ENCODE measurements at places on chromosomes 11 and 22.

- no peak for DNase-seq
Observed at GRCh38 chr11:93700830-93701229, 39.3 kb downstream of the CEP295 start.

DNA sequence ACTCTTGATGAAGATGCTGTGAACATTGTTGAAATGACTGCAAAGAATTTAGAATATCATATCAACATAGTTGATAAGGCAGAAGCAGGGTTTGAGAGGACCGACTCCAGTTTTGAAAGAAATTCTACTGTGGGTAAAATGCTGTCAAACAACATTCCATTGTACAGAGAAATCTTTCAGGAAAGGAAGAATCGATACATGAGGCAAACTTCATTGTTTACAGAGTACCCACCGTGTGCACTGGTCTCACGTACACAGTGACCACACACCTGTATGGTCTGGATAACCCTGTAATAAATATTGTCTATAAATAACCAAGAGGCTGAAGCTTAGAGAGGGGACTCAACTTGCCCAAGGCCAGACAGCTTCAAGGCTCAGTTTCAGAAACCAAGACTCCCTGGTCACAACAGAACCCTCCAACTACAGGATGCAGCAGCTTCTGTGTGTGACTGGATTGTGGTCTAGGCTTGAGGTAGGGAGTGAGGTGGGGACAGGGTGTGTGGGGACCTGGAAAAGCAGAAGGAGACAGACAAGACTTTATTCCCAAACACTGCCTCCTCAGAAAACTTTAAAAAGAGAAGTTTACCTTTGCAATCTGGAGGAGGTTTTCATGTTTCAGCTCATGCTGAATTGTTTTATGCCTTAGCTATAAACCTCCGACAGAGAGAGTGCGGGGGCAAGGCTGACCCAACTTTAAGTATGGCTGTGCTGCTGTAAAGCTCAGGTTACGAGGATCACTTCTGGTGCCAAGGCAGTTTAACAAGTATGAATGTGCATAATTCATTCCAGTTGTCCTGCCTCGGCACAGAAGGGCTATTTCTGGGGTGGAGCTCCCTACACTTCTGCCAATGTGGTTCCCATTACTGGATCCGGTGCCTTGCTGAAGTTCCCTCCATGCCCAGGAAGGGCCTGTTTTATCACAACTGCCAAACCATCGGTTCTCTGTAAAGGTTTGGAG is 372.6 kb upstream of the NARS2 start:
- no peak for DNase-seq

DNA sequence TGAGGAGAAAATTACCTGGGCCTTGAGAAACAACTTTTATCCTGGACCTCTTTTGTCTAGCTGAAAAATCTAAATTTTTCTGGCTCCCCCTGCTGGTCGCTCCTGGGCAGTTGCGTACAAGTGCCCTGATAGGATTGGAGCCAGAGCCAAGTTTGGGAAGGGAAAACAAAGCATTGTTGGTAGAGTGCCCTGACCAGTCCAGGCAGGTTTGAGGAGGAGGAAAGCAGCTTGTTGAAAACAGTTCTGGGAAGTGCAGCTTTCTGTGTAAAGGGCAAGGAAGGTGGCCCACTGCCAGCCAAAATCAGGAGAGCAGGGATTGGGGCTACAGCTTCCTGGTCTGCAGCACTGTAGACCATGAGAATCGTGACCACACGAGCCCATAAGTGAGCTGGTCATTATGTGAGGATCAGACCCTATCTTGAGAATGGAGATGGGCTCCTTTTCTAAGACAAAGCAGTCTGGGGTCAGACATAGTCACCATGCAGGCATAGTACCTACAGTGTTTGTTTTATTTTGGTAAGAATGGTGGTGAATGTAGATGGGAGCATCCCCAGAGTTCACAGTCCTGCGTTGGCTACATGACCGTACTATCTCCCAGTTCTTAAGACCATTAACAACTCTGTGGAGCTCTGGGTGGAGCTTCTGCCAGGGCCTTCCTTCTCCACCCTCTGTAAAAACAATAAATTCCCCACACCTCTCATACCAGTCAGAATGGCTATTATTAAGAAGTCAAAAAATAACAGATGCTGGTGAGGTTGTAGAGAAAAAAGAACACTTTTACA is 21.3 kb upstream of the PIK3IP1 start:
- DNase-seq: peak; percentile 67

- no peak for DNase-seq
Observed at GRCh38 chr11:86067009-86067850, 1.7 kb downstream of the PICALM start.

GRCh38 chr11:115758011-115758410 is 253.8 kb upstream of the CADM1 start:
- no peak for DNase-seq

- no peak for DNase-seq
Observed at GRCh38 chr11:46637546-46637945, 20.2 kb downstream of the ATG13 start.

DNA sequence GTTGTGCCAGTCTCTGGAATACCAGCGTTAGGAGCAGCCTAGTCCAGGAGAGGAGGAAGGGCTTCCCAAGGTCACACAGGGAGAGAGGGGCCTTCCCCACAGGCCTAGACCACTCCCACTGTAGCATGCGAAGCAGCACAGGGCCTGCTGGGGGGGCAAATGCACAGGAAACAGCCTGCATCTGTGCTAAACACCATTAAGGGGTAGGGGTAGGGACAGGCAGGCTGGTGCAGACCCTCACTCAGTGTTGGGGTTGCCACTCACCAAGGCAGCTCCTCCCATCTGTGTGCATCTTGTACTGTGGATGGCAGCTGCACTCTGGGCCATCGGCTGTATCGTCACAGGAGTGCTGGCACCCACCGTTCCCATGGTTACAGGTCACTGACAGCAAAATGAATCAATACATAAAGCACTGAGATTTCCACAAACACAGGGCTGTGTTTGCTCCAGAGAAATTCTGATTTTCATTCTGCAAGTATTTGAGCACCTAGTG is 24.9 kb downstream of the SCUBE2 start:
- DNase-seq: no peak

- peak; percentile 95 for DNase-seq
Observed at GRCh38 chr22:42296381-42296853, 26.0 kb upstream of the TCF20 start.

DNA sequence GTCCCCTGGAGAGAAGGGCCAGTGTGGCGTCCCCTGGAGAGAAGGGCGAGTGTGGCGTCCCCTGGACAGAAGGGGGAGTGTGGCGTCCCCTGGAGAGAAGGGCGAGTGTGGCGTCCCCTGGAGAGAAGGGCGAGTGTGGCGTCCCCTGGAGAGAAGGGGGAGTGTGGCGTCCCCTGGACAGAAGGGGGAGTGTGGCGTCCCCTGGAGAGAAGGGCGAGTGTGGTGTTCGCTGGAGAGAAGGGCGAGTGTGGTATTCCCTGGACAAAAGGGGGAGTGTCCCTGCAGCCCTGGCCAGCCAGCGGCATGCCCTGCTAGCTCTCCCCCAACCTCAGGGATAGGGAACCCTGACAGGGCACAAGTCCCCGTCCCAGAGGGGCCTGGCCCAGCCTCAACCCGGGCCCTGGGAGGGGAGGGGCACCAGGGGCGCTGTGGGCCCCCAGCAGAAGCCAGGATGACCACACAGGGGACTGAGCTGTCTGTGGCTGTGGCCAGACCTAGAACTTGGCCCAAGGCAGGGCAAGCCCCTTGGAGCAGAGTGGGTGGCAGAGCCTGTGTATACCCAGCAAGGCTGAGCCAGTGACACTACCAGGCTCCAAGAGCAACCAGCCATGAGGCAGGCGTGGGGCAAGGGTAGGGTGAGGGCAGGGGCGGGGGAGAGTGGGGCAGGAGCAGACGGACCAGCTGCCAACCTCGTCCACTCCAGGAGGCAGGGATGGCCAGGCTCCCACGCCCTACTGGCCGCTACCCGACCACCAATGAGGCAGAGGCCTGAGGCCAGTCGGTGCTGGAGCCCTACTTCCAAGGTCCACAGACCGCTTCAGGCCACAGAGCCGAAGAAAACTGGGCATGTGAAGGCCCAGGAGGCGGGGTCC is 4.2 kb downstream of the HRAS start:
- no peak for DNase-seq

GRCh38 chr11:107545101-107545514 is 20.4 kb downstream of the ALKBH8 start:
- DNase-seq: no peak

DNA sequence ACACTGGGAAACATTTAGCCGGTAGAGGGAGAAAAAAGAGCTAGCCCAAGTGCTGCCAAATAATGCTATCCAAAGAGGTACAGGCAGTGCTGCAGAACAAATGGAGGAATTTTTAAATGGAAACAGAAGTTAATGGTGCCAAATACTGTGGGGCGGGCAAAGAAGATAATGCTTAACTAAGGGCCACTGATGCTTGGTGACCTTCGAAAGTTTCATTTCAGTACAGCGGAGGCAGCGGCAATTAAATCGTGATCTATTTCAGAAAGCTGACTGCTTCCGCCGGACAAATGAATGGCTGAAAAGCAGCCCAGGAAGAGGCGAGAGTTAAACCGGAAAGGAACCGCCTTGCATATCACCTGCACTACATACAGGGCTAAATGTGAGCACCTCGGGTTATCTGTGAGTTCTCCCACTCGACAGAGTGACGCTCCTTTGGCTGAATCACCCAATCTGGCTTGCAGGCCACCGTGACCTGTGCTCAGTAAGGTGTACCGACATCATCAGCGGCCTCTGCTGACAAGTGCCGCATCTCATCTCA is 42.1 kb downstream of the CADM1 start:
- DNase-seq: no peak

Data from NCI-H1092 (cell line).